Epithelial cell of esophagus (primary cell): ENCODE measurements at places on chromosomes 4 and X.

GRCh38 chr4:110620691-110621327 is 2.1 kb downstream of the PITX2 start:
- peak; percentile 24 for DNase-seq

- no peak for DNase-seq
Observed at GRCh38 chrX:37472836-37473235, 98.6 kb upstream of the LANCL3 start.

- DNase-seq = no peak
Observed at GRCh38 chrX:40127052-40127451, 29.3 kb upstream of the BCOR start.

GRCh38 chr4:61638591-61638990 is 438.5 kb downstream of the ADGRL3 start:
- no peak for DNase-seq

- no peak for DNase-seq
Observed at GRCh38 chrX:7637066-7637465, 205.9 kb upstream of the VCX start.

DNA sequence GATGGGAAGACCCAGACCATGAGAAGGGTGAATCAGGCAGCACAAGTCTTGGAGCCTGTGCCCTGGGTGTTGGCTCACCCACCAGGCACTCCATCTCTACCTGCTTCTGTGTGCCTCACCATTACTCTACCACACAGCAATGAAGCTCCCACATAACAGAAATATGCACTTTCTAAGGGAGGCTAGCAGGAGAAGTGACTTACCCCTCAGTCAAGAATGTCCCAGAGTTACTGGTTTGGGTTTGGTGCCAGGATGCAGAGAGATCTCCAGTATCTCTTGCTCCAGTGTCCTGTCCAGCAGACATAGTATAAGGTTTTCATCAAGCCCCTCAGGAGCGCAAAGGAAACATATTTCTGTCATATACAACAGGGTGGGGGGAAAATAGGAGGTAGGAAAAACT is 11.3 kb upstream of the RAB40A start:
- no peak for DNase-seq

DNA sequence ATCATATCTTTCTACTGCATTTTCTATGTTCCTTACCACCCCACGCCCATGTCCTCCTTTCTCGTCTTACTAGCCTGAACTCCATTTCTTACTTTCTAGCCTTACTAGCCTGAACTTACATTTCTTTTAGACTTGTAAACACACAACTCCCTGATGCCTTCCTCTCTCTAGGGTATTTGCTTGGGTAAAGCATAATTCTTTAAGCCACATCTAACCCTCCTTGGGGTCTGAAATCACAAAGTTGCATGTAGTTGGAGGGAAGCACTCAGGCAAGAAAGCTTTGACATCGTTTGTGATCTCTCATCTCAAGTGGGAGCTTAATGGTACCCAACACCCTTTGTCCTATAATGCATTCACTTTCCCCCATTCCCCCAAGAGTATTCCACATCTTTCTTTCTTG is 124.4 kb downstream of the SPOCK3 start:
- DNase-seq = no peak

GRCh38 chrX:12997906-12998687 is 23.2 kb downstream of the TMSB4X start:
- DNase-seq = no peak

GRCh38 chrX:6292599-6292998 is 63.9 kb upstream of the NLGN4X start:
- DNase-seq = no peak

DNA sequence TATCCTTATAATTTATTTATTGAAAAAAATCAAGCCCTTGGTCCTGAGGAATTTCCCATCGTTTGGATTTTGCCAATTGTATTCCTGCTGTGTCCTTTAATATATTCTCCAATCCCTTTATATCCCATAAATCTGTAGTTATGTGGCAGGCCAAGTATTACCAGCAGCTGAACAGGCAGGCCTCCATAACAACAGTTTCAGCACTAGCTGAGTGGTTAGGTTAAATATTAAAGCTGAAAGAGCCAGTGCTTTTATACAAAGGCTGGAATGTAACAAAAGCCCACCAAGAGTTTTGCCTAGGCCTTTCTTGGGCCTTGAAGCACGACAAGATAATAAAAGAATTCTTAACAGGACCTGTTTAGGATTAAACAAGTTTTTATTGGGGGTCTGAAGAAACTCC is 366.6 kb upstream of the GALNT7 start:
- DNase-seq = no peak

- DNase-seq = no peak
Observed at GRCh38 chrX:120485315-120485637, 16.2 kb upstream of the LAMP2 start.

DNA sequence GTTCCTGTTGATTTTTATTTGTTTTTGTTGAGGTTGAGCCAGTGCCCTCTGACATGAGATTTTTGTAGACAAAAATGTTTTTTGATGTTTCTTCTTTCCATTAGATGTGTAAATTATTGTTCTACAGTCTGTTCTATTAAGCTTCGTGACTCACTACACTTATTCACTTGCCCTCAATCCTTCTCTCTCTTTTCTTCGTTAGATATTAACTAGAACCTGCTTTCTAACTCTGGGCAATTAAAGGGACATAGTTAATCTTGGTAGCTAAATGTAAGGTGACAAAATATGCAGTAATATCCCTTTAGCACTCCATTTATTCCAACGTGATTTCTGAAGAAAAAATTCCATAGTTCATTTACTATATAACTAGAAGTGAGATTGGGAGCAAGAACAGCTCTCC is 333.9 kb downstream of the PDHA2 start:
- DNase-seq = no peak

DNA sequence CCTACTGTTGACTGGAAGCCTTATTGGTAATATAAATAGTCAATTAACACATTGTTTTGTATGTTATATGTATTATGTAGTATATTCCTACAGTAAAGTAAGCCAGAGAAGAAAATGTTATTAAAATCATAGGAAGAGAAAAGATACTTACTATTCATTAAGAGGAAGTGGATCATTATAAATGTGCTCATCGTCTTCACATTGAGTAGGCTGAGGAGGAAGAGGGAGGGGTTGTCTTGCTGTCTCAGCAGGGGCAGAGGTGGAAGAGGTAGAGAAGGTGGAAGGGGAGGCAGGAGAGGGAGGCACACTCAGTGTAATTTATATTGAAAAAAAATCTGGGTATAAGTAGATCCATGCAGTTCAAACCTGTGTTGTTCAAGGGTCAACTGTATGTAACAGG is 10.6 kb downstream of the CDKL5 start:
- DNase-seq = no peak

GRCh38 chrX:143296521-143296920 is 220.8 kb downstream of the SPANXN3 start:
- no peak for DNase-seq

- no peak for DNase-seq
Observed at GRCh38 chr4:41877020-41877796, 58.0 kb upstream of the TMEM33 start.

DNA sequence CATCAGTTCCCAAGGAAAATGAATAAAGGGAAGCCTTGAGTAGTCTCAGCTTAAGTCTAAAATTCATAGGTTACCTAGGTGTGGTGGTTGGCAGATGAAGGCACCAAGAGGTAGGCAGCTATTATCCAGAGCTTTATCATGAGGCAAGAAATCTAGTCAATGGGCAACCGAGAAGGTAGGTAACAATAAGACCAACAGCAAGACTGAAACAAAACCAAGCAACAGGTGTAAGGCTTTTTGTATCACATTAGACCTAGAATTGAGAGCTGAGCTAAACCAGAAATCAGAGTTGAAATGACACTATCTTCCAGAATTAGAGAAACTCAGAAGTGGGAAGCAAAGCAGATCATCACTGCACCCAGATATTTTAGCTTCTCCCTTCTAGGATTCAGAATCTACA is 117.1 kb downstream of the CAMK2D start:
- DNase-seq = no peak

DNA sequence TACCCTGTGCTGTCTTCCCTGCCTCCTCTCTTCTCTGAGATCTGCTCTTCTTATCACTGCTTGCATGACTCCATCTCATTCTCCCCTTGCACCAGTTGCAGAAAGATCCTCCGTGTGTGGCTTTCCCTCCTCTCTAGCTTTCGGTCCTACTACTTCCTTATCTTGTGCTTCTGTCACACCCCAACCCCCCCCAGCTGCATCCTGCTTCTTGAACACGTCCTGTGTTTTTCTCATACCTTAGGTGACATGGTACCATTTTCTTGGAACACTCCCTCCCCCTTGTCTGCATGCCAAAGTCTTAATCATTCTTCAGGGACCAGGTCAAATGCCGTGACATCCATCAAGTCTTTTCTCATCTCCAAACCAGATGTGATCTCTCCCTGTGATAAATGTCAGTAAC is 46.4 kb downstream of the FHL1 start:
- DNase-seq = no peak

- DNase-seq = no peak
Observed at GRCh38 chr4:75385106-75385505, 129.1 kb downstream of the RCHY1 start.

- peak; percentile 51 for DNase-seq
Observed at GRCh38 chr4:41882625-41883347, 52.4 kb upstream of the TMEM33 start.

GRCh38 chrX:46686003-46686645 is 72.8 kb downstream of the SLC9A7 start:
- peak; percentile 42 for DNase-seq

DNA sequence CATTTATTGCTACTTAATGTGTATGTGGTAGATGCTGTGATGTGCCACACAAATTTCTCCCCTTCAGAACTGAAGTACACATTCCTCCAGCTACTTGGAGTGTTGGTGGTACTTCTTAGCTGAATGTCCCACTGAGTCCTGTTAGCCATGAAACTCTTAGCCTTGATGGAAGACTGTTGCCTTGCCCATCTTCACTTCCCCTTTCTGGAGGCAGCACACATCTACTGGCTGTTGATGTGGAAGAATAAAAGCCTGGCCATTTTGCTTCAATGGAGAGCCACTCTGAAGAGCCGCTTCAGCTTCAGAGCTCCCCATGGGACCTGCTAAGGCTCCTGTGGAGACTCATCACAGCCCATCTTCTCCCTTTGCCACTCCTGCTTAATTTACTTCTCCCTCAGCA is 157.7 kb upstream of the PITX2 start:
- no peak for DNase-seq

GRCh38 chr4:167196344-167197012 is 37.8 kb downstream of the SPOCK3 start:
- peak; percentile 53 for DNase-seq

- DNase-seq = no peak
Observed at GRCh38 chr4:88573995-88574394, 18.3 kb upstream of the HERC3 start.

DNA sequence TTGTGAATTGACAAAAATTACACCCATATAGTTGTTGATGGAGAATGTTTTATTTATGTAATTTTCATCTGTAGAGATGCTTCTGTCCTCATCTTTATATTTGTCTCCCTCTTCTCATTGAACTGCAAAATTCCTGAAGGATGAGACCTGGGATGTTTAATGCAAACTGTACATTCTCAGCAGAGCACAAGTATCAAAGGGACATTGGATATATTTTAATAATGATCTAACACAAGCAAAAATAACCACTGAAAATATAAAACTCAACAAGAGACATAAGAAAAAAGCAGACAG is 28.6 kb downstream of the UGDH start:
- DNase-seq = no peak

- peak; percentile 41 for DNase-seq
Observed at GRCh38 chr4:140049849-140050637, 103.9 kb downstream of the MAML3 start.

- DNase-seq = no peak
Observed at GRCh38 chrX:22889819-22890218, 109.9 kb upstream of the DDX53 start.

DNA sequence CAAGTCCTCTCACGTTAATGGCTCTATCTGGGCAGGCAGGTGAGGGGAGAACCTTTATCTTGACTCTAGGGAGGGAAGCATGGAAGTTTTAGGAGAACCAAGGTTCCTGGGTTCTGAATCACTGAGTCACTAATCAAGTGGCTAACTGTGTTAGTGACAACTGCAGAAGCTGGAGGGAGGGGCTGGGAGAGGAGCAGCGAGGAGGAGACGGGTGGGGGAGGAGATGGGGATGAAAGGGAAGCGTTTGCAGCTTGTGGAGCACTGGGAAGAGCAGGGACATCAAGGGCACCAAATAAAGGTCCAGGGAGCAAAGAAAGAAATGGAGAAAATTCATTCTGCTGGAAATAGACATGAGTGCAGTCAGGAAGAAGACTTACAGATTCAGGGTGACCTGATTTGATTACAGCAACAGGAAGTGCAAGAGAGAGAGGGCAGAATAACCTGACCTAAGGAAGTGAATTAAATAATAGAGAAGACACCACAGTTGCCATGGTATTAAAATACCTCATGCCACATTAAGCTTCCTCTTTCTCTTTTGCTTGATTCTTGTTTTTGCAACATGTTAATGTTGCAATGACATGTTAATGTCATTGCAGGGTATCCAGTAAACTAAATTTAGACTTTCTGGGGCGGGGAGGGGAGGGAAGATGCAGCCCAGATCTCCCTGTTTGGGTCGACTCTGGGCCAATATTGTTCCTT is 4.5 kb upstream of the SETD7 start:
- no peak for DNase-seq

- peak; percentile 60 for DNase-seq
Observed at GRCh38 chr4:14254252-14254651, 626.7 kb upstream of the BOD1L1 start.

DNA sequence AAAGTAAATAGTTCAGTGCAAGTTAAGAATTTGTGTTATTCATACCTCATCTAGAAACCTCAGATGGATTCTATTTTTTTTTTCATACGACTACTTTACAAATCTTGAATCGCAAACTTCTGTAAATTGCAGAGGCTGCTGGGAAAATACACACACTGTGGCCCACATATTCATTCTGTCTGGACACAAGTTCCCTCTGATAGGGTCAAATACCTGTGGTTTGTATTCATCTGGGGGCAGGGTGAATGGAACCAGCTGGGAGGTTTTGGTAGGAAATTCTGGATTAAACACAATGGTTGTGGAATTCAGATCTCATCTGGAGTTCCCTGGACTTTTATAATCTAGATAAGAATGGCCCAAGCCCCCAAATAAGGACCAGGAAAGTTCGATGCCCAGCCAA is 56.2 kb downstream of the SPATA18 start:
- no peak for DNase-seq

GRCh38 chr4:6915041-6916005 is 5.7 kb downstream of the TBC1D14 start:
- DNase-seq = no peak

GRCh38 chr4:28508636-28509035 is 1648.0 kb downstream of the STIM2 start:
- DNase-seq = no peak

GRCh38 chr4:111556851-111557250 is 588.4 kb upstream of the FAM241A start:
- DNase-seq = peak; percentile 70

- peak; percentile 73 for DNase-seq
Observed at GRCh38 chr4:114108869-114109268, 129.4 kb upstream of the ARSJ start.

GRCh38 chr4:108881190-108881589 is 118.3 kb upstream of the ETNPPL start:
- DNase-seq = peak; percentile 72
